Osteoblast (primary cell): ENCODE measurements at places on chromosomes 7 and 10. TPM values are rescaled to one million over a fixed set of nuclear protein-coding genes. Genes with fewer than 3 reads are reported as not detected.

DNA sequence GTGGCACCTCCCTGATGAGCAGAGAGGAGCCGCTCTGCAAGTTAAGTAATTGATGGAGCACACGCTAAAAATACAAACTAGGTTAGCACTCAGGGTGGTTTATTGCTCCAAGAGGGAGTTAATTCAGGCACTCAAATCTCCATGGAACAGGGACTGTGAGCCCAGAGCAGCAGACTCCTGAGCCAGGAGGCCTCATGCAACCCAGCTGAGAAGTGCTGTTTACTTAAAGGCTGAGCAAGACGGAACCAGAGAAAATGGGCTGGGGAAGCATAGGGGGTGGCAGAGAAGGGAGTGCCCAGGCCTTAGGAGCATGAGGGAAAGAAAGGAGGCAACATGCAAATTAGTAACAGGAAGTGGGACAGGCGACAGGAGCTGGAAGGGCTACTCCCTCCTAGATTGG, 174.1 kb downstream of the KCNMA1 start:
- no peak for DNase-seq

DNA sequence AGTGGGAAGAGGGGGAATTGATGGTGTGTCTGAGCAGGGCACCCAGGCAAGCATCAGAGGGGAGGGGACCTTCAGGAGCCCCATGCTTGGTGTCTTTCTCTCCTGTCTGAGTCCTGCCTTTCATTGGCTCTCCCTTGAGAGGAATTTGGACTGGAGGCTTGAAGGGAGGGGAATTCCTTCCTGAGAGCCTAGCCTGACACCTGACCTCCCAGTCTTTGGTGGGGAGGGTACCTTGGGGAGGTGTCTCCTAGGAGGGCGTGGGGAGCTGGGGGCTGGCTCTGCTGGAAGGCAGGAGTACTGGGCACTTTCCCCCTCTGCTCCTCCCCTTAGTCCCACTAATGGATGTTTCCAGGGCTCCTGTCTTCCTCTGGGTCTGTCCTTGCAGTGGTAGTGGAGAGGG, 1.3 kb upstream of the SFRP5 start:
- no peak for DNase-seq

DNA sequence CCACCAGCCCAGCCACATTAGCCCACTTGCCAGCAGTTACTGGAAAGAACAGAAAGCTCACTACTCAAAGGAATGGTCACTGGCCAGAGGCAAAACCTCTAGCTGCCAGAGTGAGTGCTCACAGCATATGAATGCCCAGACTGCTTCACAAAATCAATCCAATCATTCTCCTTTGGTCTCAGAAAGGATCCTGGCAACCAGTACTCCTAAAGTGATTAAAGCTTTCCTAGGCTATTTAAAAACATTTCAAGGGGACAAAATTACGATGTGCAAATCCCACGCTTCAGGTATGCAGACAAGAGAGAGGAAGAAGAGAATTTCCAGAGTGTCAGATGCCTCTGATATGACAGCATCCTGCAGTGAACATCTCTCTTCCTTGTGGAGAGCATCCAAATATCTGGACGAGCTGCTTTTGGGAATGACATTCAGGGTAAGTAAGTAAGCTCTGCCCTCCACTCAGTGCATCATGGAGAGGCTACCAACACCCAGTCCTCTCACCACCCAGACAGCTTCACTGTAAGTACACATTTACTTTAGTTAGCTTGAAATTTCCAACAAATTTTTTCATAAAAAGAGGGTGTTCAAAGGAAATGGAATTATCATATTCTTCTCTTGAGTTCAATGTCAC, 25.1 kb downstream of the ICA1 start:
- peak; percentile 18 for DNase-seq

- DNase-seq = no peak
Observed at GRCh38 chr10:124032087-124032935, 61.1 kb downstream of the CHST15 start.

DNA sequence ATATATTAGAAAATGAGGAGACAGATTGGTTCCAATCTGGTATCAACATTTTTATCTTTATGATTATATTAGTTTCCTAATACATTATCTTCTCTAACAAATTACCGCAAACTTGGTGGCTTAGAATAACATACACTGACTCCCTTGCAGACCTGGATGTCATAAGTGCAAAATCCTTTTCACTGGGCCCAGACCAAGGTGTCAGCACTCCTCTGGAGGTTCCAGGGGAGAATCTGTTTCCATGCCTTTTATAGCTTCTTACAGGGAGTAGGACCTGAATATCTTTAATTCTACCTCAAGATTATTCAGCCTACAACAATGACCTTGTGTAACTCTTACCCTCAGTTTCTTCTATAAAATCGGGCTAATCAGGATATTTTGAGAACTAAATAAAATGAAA, 329.9 kb upstream of the GRM3 start:
- DNase-seq = no peak

DNA sequence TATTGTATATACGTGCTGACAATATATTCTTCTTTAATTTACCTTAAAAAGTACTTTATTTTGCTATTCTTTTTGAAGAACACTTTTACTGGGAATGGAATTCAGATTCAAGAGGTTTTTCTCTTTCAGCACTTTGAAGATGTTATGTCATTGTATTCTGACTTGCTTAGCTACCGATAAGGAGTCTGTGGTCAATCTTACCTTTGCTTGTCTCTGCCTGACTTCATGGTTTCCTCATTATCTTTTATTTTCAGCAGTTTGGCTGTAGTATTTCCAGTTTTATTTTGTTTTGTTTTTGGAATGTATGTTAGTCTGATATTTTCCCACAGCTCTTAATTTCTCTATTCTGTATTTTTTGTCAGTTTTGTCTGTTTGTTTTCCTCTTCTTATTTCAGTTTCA, 187.9 kb upstream of the SMIM30 start:
- no peak for DNase-seq

DNA sequence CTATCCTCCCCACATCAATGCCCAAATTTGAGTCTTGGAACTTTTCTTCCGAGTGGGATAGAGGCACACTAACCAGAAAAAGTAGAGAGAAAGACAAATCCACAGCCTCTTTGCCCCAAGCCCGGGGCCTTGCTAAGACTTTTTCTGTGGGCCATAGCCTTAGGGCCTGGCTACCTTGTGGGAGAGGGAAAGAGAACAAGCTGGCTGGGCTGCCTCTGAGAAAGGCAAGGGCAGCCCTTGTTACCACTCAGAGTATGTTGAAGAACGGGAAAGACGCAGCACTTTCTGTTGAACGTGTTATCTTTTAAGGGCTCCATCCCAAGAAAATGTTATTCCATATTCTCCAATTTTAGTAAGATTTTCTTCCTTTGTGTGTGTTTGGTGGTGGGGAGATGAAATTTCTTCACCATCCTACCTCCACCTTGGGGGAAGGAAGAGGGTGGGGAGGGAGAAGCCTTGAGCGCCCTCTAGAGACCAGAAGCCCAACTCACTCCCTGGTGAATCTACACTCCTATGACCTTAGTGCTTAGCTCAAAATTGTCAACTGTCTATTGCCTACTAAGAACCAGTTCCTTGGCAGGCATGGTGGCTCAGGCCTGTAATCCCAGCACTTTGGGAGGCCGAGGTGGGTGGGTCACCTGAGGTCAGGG, 3.9 kb upstream of the NRF1 start:
- peak; percentile 91 for DNase-seq

GRCh38 chr7:45921699-45922519, 837 bp upstream of the IGFBP3 start:
- peak; percentile 90 for DNase-seq

- DNase-seq = no peak
Observed at GRCh38 chr10:18759575-18759974, 100.3 kb downstream of the ARL5B start.

The PMPCB gene
- total RNA-seq = 79.6 and 83.4 TPM in 2 replicates

The XRCC2 gene
- 0.72 and 1.2 TPM in 2 replicates for total RNA-seq

The TAF3 gene
- total RNA-seq = 2.2 and 2.4 TPM in 2 replicates
